Stimulated activated naive CD8-positive, alpha-beta T cell treated with anti-CD3 and anti-CD28 coated beads, Interleukin-15, amount 100 ng/mL, for 72 hours (primary cell): ENCODE measurements at places on chromosomes 2 and 18.

GRCh38 chr2:120174963-120175581 lies 48.1 kb downstream of the TMEM185B start:
- DNase-seq, result peak; percentile 16

- DNase-seq, result peak; percentile 6
These were observed 1.1 kb upstream of the EPC2 start for GRCh38 chr2:148643421-148643820.

GRCh38 chr2:128062571-128062970 lies 28.4 kb upstream of the UGGT1 start:
- DNase-seq, result no peak

- DNase-seq, result no peak
These were observed 250.5 kb upstream of the SKOR2 start for GRCh38 chr18:47501946-47502345.

DNA sequence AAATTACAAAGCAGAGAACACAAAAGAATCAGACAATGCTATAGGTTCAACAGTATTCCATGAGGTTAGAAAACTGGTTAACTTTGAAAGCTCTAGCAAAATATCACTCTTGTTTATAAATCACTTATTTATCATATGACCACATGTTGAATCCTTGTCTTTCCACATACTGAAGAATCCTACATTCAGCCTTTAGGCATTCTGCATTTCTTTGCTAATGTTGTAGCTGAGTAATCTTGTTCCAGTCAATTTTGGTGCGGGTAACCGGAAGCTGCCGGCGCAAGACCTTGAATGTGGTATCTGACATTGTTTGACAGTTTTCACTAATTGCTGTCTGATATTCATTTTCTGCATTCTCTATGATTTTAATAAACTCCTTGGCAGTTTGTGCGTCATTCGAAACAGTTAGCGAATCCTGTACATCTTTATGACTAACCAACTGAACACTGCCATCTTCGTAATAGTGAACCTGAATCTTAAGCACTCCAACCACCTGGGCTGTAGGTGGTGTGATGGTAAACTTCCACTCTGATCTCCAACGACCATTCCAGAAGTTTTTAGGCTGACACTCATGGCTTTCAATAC lies 154.1 kb downstream of the BAZ2B start:
- DNase-seq, result no peak

DNA sequence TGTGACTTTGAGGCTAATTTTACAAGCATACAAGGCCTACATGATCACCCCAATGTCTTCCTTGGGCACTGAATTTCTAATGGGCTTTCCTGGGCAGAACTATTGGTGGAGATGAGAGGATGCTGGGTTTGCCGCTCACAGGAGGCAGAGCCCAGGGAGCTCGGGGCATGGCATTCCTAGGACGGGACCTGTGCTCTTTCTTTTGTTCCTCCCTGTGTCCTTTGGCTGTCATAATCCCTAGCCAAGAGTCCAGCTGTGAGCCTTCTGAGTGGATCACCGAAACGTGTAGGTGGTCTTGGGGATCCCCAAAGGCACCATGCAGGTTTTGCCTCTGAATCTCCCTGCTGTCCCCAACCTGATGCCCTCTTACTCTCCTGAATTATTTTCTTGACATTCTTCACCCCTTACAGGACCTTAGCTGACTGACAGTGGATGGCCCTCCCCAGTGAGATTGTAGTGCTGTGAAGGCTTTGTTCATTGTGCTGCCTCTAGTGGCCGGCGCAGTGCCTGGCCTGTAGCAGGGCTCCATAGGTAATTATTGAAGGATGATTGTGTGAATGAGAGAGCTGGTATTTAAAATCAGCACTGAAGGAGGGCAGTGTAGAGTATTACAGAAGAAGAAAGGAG lies 221.9 kb downstream of the ZNF407 start:
- DNase-seq, result no peak

DNA sequence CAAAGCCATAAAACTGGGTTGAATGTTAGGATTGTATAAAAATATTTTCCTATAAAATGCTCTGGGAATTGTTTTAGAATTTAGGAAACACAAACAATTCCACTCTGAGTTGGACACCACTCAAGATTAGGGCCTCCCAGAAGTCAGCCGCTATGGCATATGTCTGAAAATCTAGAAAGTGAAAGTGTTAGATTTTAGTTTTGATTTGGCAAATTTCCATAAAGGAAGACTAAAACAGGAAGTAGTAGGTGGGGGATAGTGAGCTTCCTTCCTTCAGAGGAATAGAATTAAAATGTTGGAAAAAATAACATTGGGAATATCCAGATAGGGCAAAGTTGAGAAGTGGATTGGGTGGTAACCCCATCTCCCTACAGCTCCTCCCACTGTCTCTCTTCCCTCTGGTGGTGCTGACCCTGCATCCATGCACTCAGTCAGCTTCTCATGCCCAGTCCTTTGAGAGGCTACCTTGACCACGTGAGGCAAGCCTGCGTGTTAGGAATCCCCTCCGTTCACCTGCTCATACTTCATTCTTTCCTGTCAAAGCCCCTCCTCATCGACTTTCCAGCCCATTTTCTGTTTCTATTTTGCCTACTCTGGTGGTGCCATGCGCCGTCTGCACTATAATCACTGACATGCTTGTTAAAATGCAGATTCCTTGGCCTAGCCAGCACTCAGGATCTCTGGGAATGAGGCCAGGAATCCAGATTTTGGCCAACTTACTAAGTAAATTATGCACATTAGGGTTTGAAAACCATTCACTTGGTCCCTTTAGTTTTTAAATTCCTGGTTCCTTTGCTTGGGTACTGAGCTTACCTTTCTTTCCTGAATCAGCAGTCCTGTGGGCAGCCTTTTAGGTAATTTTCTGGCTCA lies 83.5 kb downstream of the POLE4 start:
- DNase-seq, result no peak

DNA sequence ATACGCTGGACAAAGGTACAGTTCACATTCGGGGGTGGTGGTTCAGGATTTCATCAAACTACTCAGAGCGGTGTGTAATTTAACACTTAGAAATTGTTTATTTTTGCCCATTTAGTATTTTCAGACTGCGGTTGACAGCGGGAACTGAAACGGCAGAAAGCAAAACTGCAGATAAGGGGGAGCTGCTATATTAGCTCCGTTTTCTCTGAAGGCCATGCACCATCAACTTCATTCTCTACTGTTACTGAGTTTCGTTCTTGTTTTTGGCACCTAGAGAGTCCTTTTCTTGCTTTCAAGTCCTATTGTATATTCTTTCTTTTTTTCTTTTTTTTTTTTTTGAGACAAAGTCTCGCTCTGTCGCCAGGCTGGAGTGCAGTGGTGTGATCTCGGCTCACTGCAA lies 121.5 kb upstream of the SP3 start:
- DNase-seq, result no peak

- no peak for DNase-seq
These were observed 23.9 kb downstream of the CLIP4 start for GRCh38 chr2:29139152-29139551.

GRCh38 chr18:58599106-58599505 lies 29.8 kb downstream of the ALPK2 start:
- DNase-seq, result no peak

DNA sequence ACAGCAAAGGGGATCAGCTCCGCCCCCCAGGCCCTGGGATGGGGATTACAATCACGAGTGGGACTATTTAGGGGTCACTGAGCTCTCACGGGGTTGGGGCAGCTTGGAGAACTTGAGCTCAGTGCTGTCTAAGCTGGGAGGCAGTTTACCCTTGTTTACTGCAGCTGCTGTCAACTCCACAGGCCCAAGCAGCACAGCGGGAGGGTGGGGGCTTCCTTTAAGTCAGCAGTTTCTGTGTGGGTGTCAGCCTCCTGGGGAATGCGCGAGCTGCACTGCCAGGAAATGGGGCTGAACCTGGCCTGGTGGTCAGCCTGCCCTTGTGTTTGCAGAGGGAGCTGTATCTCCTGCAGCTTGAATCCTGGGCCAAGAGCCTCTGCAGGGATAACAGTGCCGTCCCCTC lies 29.8 kb downstream of the TOGARAM2 start:
- peak; percentile 53 for DNase-seq

GRCh38 chr18:7601936-7602335 lies 34.8 kb downstream of the PTPRM start:
- no peak for DNase-seq

DNA sequence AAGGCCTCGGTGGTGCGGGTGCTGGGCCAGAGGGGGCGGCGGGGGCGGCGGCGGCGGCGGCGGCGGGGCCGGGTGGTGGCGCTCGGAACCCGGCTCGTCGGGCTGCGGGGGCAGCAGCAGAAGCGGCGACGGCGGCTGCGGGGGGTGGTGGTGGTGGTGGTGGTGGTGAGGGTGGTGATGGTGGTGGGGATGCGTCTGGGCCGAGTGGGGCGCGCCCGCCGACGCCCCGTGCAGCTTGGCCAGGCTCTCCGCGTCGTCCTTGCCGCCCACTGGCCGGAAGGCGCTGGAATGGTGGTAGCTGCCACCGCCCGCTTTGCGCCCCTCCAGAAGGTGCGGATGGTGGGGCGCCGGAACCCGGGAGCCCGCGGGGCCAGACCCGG lies 4.4 kb downstream of the SKOR2 start:
- DNase-seq, result no peak
